ENCODE measurements at places on chromosomes 11 and 22.

DNA sequence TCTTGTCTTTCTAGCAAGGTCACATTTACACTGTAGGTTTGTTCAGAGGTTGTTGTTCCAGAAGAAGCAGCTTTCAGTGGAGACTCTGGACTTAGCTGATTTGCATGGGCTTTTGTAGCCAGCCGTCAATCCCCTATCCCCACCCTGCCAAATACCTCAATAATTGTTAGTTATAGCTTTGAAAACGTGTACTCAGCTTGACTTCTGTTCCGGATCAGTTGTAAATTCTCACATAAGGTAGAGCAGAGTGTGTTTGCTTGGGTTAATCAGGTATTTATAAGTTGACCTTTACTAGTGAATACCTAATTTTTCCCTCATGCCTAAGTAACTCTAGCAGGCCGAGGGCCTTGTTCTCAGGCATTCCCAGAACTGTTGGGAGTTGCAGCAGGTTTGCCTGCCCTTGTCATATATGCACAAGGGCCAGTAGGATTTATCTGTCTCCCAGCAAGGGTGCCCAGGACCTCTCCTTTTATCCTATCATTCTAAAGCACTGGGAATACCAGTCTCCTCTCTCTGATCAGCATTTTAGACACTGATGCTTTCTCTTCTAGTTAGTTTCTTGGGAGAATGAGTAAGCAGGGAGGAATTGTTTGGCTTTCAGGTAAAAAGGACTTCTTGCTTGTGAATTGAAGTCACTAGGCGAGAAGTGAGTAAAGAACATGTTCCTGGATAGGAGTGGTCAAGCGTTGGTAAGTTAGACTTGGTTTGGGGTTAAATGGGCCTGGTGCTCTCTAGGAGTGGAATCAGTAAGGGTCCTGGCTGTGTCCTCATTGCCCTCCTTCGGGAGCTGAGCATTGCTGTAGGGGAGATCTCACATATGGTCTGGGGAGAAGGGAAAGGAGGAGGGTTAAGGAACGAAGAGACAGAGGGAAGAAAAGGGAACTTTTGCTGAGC, 22.1 kb downstream of the STIM1 start:
- no peak for DNase-seq

- no peak for DNase-seq
Observed at GRCh38 chr22:32058656-32059260, 15.7 kb downstream of the SLC5A1 start.

DNA sequence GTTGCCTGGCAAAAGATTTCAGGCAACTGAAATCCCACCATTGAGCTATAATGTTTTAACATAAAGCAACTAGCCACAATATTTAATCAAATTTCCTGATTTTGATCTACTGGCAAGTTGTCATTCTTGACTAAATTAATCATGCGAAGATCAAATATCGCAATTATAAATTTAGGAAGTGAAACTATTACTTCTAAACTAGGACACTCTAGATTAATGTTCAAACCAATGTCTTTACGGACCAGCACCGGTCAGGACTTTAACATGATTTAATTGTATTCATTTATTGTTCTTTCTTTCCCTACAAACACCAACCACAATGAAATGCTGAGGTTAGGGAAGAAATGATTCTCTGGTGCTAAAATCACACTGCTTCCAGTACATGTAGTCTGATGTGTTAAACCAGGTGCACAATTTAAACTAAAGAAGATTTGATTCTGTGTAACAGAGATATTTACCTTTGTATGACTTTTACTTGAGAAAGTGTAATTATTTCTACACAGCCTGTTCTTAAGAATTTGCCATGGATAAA, 14.9 kb downstream of the GAS2 start:
- no peak for DNase-seq

DNA sequence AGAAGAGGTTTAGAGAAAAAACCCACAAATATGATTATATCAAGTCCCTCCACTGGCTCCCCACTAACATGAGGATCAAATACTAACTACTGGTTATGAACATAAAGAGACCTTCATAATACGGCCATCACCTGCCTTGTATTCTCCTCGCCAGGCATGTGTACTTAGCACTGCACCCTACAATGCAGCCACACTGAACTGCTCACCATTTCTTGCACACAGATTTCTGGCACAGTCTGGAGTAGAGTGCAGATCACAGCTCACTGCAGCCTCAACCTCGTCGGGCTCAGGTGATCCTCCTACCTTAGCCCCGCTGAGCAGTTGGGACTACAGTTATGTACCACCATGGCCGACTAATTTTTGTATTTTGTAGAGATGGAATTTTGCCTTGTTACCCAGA, 13.1 kb downstream of the OSBP start:
- DNase-seq = no peak

DNA sequence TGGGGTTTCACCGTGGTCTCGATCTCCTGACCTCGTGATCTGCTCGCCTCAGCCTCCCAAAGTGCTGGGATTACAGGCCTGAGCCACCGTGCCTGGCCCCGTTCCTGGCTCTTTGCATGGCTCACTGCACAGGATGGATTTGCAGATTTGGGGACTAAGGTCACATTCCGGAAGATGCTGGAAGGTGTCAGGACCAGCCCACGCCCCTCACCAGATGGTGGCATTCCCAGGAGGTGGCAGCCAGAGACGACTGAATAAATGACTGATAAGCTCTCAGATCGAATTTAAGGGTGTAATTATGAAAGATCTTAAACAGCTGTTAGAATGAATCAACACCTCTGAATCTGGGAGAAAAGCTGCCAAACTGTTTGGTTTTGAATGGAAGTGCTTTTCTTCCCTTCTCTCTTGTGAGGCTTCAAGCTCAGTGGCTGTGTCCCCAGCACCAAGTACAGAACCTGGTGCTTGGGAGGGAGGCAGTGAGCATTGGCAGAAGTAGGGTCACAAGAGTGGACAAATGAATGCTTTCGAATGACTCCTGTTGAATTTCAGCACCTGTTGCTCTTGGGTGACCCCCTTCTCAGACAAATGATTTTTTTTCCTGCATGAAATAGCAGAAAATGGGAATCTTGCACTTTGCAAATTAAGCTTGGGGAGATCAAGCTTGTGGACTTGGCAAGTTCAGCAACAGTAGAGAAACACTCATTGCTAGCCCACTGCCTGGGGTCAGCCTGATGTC, 69.6 kb downstream of the KIAA1671 start:
- no peak for DNase-seq

GRCh38 chr11:119447664-119448242, 24.8 kb upstream of the THY1 start:
- no peak for DNase-seq

DNA sequence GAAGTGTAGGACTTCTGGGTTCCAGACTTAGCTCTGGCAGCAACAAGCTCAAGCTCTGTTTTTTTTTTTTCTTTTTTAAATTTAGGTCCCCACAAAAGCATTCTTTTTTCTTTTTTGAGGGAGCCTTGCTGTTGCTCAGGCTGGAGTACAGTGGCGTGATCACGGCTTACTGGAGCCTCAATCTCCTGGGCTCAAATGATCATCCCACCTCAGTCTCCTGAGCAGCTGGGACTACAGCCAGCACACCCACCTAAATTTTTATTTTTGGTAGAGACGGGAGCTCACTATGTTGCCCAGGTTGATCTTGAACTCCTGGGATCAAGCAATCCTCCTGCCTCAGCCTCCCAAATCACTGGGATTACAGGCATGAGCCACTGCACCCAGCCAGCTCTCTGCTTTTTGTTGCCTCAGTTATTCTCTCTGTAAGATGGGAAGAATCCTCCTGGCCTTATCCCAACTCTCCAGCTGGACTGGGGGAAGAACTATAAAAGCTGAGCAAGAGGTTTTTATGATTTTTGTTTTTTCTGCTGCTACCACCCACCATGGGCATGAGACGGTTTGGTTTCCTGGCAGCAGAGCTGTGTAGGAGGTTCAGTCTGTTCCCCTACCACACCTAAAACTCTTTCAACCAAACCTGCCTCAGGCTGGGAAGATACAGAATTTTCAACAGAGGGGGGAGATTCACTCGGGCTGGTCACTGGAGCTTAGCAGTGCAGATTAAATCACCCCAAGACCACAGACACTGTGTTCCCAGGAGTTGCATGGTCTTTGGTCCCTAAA, 11.6 kb upstream of the MTFP1 start:
- no peak for DNase-seq
